Activated CD4-positive, alpha-beta T cell treated with anti-CD3 and anti-CD28 coated beads, Interleukin-2, amount 50 U/mL, for 1 hour (primary cell): ENCODE measurements at places on chromosomes 5 and 9.

- DNase-seq: no peak
Observed at GRCh38 chr5:58262226-58262625, 197.7 kb downstream of the PLK2 start.

- DNase-seq: no peak
Observed at GRCh38 chr9:16771356-16771755, 99.1 kb downstream of the BNC2 start.

GRCh38 chr9:32331240-32331639, 53.2 kb upstream of the ACO1 start:
- DNase-seq: no peak

DNA sequence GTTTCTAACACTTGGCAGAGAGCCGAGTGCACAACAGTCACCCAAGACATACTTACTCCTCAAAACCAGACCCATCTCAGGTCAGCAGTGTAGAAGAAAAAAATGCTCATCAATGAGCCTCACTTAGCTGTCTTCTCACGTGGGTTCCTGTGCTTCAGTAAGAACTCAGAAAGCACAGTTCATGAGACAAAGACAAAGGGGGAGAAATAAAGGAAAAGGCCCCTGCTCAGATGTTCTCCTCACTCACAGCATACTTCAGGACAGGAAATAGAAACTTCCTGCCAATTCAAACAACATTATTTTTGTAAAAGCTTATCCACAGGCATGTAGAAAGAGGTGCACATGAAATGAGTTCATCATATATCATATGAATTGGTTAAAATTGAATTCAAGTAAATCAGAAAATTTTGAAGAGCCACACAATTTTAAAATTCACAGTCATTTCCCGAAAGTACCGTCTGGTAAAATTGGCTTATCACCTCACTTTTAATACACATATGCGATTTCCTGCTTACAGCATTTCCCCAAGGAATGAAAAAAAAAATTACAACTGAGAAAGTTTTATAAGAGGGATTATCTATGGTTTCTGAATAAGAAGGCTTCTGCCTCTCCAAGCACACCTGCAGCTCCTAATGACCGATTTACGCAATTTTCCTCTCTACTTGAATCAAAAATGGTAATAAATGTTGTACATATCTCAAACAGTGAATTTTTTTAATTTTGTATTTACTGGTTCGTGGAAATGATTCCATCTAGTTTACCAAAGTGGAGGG, 328.3 kb downstream of the TMEM167A start:
- no peak for DNase-seq

DNA sequence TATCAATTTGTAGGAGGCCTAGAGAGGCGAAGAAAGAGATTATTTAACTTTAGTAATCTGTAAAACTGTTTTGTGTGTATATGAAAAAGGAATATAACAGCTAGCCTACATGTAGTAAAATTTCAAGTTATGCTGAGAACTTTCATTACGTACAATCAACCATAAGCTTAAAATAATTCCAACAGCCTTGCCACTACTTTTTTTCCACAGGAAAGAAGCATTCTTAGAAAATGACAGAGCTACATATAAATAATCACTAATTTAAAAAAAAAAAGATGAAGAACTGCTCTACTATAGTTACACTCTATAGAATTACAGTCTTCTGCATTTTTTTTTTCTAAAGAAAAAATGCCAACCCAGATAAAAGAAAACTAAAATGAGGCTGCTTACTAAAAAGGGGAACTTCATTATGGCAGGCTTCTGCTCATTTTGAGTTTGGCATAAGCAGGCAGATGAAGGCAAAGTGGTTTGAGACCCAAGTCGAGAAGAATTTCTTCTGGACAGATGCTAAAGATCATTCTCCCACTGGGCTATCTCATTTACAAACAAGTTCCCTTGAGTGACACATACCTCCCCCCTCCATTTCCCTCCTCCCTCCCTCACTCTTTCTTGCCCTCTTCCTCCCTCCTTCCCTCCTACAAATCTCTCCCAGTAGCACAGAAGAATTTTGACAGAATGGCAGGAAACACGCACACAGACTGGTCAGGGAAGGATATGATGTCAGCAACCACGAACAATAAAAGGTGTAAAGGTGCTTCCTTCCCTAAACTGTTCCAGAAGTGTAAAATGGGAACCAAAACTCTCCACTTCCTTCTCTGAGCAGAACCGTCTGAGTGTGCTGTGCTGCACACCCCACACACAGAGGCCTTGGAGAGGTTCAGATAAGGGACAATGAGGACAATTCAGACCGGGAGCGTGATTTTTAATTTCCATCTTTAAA, 56.1 kb downstream of the MEF2C start:
- no peak for DNase-seq

DNA sequence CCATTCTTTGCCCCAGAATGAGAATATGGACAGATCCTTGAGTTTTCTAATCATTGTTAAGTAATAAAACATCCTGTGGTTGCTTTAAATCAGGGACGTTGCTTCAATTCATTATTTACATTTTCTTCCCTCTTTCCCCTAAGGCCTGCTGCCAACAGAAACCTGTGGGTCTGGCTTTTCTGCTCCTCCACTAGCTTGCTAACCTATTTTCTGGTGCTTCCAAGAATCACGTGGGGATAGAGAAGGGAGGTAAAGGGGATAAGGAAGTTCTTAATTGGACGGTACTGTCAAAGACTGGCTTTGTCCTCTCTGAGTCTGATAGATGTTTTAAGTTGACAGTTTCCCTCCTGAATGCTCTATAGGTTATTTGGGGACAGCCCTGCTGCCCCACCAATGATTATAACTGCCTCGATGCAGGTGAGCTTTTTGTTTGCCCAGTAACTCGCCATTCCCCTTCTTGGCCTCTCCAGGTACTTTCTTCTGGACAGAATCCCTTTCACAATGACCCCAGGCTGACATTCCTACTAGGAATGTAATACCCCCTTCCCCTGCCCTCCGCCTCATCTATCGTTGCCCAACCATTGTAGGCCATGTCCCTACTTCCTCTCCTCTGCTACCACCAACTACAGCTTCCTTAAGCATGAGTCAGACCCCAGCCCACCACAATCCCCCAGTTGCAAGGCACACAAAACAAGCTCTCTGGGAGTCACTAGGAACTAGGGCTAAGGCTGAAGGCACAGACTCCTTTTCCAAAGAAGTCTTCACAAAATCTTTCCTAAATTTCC, 19.9 kb upstream of the CPEB4 start:
- no peak for DNase-seq

DNA sequence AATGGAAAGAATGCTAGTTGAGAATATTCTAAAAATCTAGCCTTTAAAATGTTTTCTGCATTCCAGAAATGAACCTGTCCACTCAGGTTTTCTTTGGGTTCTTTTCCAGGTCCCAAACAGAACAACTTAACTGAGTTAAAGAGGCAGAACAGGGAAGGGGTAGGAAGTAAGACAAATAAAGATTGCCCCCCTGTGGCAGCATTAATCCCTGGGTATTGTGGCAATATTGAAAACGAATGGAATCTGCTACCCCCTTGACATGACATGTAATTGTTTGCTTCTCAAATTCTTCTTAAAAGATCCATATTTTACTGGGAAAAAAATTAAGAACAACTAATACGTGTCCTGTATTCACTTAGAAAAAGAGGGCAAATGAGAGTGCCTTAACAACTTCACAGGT, 9.3 kb upstream of the RBM22 start:
- no peak for DNase-seq

- DNase-seq: peak; percentile 36
Observed at GRCh38 chr5:157266286-157267007, 524 bp downstream of the CYFIP2 start.

- no peak for DNase-seq
Observed at GRCh38 chr9:2913026-2913425, 69.1 kb upstream of the PUM3 start.

DNA sequence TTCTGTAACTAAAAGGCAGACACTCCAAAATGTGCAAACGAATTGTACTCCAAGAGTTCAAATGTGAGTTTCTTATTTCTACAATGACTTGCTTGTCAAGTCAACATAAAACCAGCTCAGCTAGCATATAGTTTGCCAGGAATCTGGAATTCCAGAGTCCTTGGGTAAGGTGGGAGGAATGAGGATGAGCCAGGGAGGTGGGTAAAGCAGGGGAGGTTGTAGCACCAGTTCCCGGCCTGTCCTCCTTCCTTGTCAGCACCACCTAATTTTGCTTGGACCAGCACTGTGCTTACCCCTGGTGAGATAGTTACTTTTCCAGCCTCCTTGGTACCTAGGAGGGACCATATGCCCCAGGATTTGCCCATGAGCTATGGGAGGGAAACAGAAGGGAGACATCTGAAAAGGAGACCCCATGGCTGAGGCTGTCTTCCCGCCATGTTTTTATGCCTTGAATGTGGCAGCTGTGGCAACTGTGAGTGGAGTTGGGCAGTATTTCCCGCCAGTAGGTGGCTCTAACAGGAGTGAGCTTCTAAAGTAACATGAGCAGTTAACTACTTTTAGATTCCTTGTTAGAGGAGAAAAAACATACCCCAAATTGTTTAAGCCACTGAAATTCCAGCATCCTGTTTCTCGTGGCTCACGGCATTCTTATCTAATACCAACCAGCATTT, 302.5 kb downstream of the TENT4A start:
- no peak for DNase-seq

- no peak for DNase-seq
Observed at GRCh38 chr5:84379749-84380148, 4.9 kb downstream of the EDIL3 start.

DNA sequence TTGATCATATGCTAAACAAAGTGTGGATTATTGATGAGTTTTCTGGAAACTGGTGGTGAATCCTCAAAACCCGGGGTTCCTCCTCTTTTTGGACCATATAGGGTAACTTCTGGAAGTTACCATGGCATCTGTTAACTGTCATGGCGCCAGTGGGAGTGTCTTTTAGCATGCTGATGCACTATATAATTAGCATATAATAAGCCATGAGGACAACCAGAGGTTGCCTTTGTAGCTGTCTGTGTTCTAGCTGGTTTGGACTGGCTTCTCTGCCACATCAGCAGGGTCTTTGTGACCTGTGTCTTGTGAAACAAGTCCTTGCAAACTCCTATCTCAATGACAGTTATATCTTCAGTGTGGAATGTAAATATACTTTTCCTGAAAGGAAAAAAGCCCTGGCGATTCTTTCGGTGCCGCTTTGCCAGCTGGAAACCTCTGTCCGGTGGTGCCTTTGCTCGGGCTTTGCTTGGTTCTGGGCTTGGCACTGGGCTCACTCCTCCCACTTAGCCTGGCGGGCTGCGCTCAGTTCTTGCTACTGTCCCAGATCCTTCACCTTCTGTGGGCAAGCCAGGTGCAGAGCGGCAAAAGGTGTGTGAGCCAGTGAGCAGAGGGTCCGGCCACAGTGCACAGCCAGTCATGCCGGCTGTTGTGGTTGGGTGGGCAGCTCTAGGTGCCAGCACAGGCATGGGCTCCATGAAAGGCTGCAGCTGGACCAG, 20.4 kb downstream of the NXNL2 start:
- no peak for DNase-seq

DNA sequence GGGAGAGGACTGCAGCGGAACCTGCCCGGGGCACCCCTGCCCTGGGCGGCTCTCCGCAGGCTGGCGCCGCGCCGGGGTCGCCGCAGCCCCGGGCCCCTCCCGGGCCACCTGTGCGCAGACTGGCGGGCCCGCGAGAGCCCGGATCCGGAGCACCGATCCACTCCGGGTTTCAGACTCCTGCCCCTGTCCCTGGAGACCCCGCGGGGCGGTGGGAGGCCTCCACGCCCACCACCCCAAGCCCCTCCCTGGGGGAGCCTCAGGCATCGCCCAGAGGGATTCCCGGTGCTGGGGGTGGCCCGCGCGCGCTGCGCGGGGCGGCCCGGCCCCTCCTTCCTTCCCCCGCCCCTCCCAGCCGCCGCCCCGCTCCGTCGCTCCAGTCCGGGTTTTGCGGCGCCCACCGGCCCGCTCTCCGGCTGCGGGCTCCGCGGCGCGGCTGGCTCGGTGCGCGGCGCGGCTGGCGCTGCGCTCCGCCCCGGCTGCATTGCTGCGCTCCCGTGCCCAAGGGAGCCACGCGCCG, at the start of gene UNC5A:
Gene UNC5A (plus strand): TSS at position 479 of the 517 bp plus-strand sequence. CDS start 192 bp downstream, outside the sequence.
- peak; percentile 38 for DNase-seq

DNA sequence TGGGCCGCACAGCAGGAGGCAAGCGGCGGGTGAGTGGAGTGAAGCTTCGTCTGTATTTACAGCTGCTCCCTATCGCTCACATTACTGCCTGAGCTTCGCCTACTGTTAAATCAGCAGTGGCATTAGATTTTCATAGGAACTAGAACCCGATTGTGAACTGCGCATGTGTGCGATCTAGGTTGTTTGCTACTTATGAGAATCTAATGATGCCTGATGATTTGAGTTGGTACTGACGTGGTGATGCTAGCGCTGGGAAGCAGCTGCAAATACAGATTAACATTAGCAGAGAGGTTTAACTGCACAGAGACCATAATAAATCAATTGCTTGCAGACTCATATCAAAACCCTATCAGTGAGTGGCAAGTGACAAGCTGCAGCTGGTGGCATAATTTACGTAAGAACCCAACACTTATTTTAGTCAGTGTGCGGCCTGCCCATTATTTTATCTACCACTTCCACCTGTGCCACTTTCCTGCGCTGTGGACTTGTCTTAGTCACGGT, 133.4 kb upstream of the CDH9 start:
- DNase-seq: no peak

DNA sequence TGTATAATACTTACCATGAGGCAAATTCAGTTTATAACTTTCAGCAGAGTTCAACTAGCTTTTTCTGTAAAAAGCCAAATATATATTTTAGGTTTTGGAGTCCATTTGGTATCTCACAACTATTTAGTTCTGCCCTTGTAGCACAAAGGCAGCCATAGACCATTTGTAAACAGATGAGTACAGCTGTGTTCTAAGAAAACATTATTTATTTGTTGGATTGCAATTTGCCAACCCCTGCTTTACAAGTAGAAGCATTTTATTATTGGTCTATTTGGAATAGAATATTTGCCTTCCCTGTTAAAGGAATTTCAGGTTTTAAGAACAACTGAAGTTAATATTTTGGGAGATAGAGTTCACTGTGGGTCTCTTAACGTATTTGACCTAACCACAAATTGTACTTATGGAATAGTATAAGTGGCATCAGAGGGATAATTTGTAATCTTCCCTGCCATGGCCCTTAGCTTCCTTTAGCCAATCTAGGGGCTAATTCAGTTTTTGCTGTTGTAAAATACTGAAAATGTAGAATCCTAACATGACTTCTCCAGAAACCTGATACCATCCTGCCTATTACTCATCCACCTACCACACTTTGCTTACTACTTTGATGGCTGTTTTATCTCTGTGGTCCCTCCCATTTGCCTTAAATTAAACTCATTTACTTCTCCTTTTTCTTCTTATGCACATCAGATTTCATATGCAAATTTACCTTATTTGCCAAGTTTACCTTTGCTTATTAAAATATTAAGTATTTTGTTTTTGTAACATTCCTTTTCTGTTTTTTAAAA, 109.2 kb downstream of the DMXL1 start:
- DNase-seq: no peak

- DNase-seq: no peak
Observed at GRCh38 chr5:95946451-95946850, 15.2 kb downstream of the ELL2 start.

DNA sequence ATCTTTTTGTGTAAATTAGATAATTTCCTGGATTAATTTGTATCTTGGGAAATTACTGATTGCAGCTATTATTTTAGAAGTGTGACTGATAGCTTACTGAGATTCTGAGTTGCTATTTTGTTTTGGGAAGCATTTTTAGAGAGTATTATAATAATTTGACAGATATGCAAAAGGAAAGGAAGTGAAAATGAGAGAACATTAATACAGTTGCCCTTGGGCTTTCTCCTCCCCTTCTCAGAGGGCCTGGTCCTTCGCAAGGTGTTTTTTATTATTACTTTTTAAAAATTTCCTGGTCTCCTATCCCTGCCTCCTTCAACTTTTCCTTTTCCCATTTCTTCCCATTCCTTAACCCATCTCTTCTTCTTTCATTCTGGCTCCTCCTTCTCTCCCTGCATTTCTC, 32.6 kb downstream of the UBAP1 start:
- DNase-seq: no peak
